ENCODE measurements at places on chromosomes 1 and 21.

- no peak for DNase-seq
These were observed 597.2 kb upstream of the ZP4 start for GRCh38 chr1:238487931-238488330.

DNA sequence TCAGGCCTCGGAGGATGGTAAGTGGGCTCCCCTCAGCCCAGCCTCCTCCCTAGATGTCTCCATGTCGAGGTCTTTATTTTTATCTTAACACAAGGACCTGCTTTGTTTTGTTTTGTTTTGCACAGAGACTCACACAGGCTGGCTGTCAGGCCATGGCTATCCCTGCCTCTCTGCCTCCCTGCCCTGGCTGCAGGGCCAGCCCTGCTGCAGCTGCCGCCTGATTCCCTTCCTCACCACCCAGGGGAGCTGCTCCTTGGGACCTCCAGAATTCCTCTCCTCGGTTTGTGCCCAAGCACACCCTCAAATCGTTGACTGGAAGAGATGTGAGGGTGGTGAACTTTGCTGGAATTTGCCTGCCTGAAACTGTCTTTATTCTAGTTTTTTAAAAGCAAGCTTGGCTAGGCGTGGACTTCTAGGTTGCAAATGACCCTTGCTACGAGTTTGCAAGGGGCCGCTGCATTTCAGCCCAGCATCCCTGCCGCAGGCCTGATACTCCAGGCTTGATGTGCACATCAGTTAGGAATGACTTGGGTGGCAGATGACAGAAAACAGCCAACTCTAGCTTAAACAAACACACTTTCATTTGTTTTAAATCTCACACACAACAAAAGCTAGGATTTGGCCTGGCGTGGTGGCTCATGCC is 37.1 kb downstream of the WNT9A start:
- no peak for DNase-seq

DNA sequence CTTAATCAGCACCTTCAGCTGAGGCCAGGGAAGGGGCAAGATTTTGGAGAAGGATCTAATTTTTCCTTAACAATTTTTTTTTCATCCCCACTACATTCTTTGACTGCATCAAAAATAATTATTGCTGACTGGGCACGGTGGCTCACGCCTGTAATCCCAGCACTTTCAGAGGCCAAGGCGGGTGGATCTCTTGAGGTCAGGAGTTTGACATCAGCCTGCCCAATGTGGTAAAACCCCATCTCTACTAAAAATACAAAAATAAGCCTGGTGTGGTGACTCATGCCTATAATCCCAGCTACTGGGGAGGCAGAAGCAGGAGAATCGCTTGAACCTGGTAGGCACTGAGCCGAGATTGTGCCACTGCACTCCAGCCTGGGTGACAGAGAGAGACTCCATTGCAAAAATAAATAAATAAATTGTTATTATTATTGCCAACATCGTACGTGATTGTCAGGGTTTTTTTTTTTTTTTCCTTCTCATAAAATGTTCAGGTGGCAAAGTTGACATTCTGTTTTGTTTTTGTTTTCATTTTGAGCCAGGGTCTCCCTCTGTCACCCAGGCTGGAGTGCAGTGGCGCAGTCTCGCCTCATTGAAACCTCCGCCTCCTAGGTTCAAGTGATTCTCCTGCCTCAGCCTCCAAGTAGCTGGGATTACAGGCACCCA is 37.3 kb upstream of the MORC3 start:
- no peak for DNase-seq

GRCh38 chr1:14392161-14392858 is 206.2 kb upstream of the KAZN start:
- no peak for DNase-seq
